Stimulated activated CD8-positive, alpha-beta memory T cell treated with anti-CD3 and anti-CD28 coated beads, Interleukin-7, amount 100 ng/mL, for 1 hour (primary cell): ENCODE measurements at places on chromosomes 5 and 9.

- DNase-seq, result no peak
Measured at GRCh38 chr9:96514108-96514799, 64.3 kb downstream of the HABP4 start.

- DNase-seq, result no peak
Measured at GRCh38 chr9:33175649-33176325, 8.7 kb upstream of the B4GALT1 start.

- DNase-seq, result no peak
Measured at GRCh38 chr5:77006124-77006523, 24.1 kb upstream of the AGGF1 start.

DNA sequence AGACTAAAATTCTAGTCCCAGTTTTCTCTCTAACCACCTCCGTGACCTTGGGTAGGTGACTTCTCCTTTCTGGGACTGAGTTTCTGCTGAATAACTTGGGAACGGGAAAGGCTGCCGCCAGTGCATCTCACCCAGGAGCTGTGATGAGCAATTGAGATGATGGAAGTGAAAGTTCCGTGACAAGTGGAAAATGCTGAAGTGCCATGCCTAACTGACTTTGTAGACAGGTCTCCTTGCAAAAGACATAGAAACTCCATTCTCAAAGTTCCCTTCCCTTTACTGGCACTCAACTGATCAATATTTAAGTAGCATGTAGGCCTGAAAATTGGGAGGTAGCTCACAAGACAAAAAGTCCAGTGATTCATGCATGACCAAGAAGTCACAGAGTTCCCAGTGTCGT, 6.3 kb upstream of the ADAM19 start:
- DNase-seq, result no peak

DNA sequence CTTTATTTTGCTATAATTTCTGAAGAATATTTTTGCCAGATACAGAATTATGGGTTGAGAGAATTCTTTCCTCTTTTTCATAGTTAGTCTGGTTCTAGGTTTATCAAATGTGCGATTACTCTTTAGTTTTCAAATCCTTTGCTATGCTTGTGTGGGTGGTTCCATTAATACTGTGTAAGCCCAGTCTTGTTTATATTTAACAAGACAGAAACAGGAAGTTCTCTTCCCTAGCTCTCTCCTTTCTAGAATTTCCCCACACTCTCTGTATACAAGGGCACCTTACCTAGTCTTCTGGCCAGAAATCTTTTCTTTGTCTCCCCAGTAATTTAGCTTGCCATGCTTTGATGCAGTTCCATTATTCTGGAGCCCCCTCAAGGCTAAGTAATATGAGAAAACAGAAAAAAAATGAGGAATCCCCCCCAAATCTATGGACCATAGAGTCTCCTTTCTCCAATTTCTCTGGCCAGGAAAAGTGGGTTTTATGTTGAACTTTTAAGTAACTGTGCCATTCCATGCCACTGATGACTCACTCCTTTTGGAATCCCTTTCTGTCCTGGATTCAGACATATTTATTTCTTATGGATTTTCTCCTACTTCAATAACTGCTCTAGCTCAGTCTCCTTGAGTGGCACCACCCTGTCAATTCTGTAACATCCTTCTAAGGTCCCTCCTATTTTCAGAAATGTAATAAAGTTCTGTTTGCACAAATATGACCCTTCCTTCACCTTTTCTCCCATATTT, 1714.1 kb downstream of the EFNA5 start:
- no peak for DNase-seq

DNA sequence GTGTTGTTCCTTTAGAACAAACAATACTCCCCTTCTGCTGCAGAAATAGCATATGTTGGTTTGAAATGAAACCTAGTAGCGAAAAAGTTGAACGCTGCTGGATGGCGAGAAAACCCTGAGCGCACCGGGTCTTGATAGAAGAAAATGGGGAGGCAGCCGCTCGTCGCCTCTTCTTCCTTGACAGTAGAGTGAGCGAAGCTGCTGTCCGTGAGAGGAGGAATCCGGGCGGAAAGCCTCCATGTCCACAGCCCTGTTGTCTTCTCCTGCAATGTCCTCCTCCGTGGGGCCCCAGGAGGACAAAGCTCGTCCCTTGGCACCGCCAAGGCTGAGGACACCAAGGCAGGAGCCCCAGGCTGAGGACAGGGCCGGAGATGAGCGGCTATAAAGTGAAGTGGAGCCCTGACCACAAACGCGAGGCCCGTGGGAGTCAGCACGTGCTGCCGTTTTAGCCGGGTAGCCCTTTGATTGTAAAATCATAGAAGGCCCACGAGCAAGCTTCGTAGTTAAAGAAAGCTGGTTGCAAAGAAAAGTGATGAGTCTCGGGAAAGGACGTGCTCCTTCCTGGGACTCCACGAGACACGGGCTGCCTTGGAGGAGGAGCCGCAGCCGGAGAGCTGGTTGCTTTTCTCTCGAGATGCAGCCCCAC, 35.6 kb downstream of the MRPL36 start:
- DNase-seq, result no peak

DNA sequence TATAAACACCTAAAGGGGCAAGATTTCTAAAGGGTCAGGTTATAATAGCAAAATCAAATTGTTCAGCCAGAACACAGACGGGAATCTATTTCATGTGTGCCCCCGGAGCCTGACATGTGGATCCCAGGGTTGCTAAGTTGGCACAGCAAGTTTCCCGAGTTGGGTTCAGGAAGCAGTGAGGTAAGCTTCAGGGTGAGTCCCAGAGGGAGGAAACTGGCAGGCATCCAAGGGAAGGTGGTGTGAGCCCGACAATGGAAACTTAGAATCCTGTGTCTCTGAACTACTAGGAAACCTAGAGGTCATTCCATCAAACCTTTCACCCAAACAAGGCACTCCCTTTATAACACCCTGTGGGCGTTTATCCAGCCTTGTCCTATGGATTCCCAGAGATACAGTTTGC, 98.4 kb downstream of the ADRB2 start:
- DNase-seq, result no peak

GRCh38 chr9:137030538-137031527, 1.1 kb downstream of the FUT7 start:
- no peak for DNase-seq

- no peak for DNase-seq
Measured at GRCh38 chr5:24325306-24325832, 319.4 kb downstream of the CDH10 start.

- DNase-seq, result no peak
Measured at GRCh38 chr9:132046456-132046855, 33.2 kb downstream of the MED27 start.

GRCh38 chr5:17282283-17283120, 65.1 kb downstream of the BASP1 start:
- no peak for DNase-seq

- DNase-seq, result no peak
Measured at GRCh38 chr5:68459810-68460139, 244.2 kb downstream of the PIK3R1 start.

DNA sequence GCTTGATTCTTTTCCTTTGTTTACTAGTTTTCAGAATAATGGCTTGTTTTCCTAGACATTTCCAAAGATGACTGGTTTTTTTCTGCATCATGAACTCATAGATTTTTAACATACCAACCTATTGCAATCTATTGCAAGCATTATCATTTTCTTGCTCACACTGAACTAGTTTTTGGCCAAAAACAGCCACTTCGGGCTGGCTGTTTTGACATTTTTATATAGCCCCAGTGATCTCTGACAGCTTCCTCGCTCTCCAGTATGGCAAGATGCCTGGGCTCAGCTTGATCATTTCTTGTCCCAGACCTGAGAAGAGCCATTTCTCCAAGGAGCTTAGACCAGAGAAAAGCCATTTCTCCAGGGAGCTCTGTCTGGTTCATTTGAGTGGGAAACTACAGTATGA, 94.3 kb upstream of the MAMDC2 start:
- no peak for DNase-seq

GRCh38 chr5:41869151-41869723, 988 bp downstream of the OXCT1 start:
- peak; percentile 2 for DNase-seq

DNA sequence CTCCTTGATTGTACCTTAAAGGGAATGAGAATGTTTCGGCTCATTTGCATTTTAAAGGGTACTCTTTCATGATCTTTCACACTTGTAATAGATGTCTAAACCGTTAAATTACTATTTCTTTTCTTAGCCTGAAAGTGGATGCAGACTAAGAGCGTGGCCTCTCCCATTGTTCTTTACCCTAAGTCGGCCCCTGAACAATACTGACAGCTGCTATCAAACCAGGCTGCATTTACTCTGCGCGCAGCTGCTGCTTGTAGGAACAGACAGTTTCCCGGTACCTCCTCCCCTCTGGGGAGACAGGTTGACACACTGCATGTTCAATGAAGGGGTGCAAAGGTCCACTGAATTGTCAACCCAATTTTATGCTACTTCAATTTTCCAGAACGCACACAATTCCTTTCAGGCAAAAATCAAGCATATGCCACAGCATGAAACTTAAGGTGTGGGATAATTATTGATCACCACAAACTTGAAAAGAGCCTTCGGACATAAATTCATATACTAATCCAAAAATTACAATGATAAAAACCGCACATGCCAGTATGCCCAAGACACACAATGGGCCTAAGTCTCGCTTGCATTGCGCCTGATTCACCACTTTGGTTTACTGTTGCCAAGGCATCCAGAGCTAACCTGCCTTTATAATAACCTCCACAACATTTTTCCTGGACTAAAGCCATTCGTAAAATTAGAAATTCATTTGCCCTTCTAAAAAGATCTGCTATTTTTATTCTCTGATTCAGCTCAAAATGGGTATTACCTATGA, 39.7 kb downstream of the TLE1 start:
- no peak for DNase-seq

- DNase-seq, result peak; percentile 54
Measured at GRCh38 chr5:56814963-56815657, at the start of gene MAP3K1. MAP3K1 (plus strand) TSS chr5:56815549; CDS start chr5:56815574, 25 bp downstream.

GRCh38 chr5:112004867-112005622, 248.1 kb upstream of the NREP start:
- DNase-seq, result no peak

GRCh38 chr5:91312698-91313097, 70.4 kb downstream of the ARRDC3 start:
- DNase-seq, result no peak

DNA sequence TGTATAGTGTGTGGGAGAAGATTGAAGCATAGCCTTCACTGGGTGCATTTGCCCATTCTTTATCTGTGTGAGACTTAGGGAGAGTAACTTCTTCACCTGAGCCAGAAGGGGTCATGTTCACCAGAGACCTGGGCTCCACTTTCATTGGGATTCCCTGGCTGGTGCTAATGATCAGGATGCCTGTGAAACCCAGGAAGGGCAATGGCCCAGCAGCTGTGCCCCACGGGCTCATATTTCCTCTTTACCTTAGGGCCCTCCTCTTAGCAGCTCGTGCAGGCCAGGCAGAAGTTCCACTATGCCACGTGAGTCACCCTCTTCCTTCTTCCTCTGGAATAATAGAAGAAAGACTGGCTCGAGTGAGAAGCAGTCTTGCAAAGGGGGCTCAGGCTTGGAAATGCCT, 5.0 kb downstream of the PPARGC1B start:
- no peak for DNase-seq

- no peak for DNase-seq
Measured at GRCh38 chr9:114038724-114039313, 39.3 kb downstream of the AMBP start.

GRCh38 chr5:126651013-126651577, 50.3 kb downstream of the PHAX start:
- DNase-seq, result no peak

DNA sequence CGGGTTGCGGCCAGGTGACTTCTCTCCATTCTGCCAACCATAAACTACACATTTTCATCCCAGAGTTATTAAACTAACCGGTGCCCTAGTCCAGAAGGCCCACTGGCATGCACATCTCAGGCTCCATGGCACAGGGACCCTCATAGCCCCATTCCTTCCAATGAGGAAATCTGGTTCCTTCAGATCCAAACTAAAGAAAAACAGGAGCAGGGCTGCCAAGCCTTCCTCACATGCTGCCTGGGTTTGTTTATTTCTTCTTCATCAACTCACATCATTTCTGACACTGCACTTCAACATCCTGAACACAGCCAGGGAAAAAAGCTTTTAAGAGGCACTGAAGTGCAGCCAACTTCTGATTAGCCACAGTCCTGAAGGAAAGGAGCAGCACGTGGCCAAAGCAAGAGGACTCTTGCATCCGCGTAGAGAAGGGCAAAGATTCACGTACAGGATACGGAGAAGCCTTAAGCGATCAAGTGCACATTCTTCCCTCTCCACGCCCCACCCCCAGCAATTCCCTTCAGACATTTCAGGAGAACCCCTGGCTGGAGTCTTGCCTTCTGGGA, 22.5 kb downstream of the LHFPL2 start:
- no peak for DNase-seq

DNA sequence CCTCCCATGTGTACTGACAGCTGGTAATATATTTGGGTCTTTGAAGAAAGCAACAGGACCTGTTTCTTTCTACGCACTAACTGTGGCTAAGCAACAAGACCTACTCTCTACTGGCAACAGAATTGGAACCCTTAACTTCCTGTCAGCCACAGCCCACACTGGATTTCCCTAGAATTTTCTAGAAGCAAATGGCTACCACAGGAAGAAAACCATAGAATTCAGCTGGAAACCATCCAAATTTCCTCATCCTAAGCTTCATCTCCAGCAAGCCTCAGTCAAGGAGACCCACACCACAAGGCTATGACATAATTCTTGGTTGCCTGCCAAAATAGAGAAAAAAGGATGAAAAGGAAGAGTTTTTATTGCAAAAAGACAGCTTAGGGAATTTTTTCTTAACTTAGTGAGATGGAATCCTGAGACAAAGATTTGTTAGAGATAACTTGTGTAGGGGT, 171.8 kb upstream of the TNC start:
- no peak for DNase-seq

GRCh38 chr5:156667616-156668015, 182.5 kb upstream of the PPP1R2B start:
- DNase-seq, result no peak

- DNase-seq, result no peak
Measured at GRCh38 chr5:11522796-11523195, 381.4 kb downstream of the CTNND2 start.

GRCh38 chr5:101288633-101289032, 385.6 kb upstream of the ST8SIA4 start:
- no peak for DNase-seq

DNA sequence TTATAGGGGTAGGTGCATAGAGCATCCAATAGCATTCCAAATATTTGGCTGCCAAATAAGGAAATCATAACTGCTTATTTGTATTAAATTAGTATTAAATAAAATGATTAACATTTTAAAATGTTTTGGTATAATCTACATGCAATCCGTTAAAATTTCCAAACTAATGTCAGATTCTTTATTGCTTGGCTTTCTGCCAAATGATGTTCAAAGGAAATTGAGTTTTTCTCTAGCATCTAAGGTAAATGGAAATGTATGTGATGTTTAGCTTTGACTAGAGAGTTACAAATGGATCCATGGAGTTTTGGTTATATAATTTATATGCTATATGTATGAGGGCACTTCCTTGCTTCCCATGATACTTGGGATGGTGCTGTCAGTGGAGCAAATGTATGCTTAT, 121.7 kb downstream of the ZCCHC7 start:
- DNase-seq, result no peak

GRCh38 chr9:8564960-8565359, 765.4 kb upstream of the DMAC1 start:
- DNase-seq, result no peak
